ENCODE measurements at places on chromosomes 3 and 15. TPM values are rescaled to one million over a fixed set of nuclear protein-coding genes. Genes with fewer than 3 reads are reported as not detected.
A peak's percentile ranks its signal among the peaks of the same experiment; 100 is the strongest.

Gene SUSD5
- 13.3 TPM for total RNA-seq

Gene RTP3
- not detected for total RNA-seq

Gene DUOX1
- total RNA-seq: 0.77 TPM

Gene TMEM40
- 1.4 TPM for total RNA-seq

Gene CD96
- 0.93 TPM for total RNA-seq

DNA sequence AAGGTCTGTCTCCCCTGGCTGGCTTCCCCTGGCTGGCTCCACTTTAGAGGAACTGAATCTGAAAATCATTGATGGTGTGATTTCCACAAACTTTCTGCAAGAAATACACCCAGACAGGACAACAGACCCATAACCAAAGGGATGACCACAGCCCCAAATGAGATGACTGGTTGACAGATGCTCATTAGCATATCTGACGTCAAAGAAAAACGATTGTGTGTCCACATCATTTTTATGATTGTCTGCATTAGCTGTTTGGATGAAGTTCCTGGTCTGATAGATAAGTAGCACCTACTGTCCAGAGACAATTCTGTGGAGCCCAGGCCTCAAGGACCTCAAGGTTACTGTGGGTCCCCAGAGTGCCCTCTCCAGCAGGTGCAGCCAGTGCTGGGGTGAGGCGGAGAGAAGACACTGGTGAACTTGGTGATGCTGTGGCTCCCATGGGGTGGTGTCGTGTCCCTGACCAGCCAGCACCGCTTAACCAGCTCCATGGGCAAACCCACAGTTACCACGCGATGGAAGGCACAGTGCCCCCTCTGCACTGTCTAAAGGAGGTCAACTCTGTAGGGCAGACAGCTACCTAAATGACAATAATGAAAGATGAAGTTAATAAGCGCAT lies 127.4 kb downstream of the NSMCE3 start:
- no peak for DNase-seq

DNA sequence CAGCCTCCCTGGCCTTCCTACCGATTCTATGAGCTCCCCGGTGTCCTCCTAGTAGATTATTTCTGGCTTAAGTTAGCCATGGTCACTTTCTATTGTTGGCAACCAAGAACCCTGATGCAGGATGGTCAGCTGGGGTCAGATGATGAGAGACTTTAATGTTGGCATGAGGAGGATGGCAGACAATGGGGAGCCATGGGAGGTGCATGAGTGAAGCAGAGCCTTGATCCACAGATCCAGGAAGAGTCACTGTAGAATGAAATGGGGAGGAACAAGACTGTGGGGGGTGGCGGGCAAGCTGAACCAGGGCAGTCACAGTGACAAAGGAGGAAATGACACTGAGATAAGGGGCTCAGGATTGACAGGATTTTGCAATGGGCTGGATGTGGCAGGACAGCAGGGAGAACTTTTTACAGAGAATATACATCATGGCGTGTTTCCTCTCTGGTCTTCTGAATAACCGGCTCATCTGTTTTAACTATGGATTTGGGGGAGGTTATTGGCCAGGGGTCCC lies 60.9 kb downstream of the RPLP1 start:
- no peak for DNase-seq

DNA sequence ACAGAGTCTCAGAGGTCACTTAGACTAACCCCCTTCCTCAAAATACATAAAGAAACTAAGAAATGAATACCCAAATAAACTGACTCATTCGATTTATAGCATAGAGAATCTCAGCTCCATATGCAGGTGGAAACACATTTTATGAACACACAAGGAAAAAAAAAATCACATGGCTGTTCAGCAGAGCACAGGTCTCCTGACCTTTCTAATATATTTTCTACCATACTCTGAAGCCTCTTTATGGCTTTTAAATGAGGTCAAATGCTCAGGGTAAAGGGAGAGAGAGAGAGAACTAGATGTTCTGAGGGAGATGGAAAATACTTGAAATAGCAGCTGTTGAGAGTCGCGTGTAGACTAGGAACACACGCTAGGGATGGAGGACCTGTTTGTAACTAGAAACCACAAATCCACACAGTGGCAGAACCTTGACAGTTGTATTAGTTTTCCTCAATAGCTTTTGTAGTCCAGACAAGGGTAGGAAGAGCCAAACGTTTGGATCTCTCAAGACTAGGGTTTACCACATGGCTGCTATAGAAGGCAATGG lies 165.3 kb downstream of the FMN1 start:
- no peak for DNase-seq

GRCh38 chr3:143786219-143787191 lies 61.8 kb downstream of the SLC9A9 start:
- no peak for DNase-seq

- no peak for DNase-seq
These were observed 217.8 kb downstream of the SOX2 start for GRCh38 chr3:181929501-181929900.

DNA sequence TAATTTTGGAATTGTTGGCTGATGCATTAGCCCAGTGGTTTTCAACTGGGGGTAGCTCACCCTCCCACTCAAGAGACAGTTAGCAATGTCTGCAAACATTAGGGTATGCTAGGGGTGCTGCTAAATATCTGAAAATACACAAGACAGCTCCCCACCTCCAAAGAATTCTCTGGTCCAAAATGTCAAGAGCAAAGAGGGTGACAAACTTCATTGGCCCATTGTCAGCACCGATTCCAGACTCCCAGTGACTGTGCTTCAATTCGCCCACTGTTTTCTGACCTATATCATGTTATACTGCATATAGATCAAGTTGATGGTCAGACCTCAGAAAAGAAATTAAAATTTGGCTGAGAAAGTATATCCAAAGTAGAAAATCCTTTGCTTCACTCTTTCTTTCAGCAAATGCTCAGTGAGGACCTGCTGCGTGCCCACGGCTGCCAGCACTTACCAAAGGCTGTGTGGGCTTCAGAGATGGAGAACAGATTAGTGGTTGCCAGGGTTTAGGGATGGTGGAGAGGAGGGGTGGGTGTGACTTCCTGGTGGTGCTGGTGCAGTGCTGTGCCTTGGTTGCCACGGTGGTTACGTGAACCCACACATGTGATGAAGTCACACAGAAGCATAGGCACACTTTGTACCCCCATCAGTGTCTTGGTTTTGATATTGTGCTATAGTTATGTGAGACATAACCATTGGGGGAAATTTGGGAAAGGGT lies 204.0 kb downstream of the PLCL2 start:
- no peak for DNase-seq

DNA sequence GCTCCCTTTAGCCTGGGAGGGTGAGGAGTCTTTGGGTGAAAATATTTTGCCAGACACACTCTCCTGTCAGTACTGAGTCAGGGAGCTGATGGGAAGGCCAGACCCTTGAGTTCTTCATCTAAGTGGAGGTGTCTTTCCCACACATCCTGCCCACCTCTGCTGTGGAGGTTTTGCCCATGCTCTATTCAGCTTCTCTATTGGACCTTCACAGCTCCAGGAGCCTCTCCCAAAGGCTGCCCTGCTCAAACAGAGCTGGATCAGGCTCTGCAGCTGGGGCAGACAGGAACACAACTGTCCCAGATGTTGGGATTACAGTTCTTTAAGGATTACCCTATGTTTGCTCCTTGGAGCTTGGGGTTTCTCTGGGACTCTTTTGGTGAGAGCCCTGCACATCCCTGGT lies 77.9 kb downstream of the SPSB4 start:
- no peak for DNase-seq

DNA sequence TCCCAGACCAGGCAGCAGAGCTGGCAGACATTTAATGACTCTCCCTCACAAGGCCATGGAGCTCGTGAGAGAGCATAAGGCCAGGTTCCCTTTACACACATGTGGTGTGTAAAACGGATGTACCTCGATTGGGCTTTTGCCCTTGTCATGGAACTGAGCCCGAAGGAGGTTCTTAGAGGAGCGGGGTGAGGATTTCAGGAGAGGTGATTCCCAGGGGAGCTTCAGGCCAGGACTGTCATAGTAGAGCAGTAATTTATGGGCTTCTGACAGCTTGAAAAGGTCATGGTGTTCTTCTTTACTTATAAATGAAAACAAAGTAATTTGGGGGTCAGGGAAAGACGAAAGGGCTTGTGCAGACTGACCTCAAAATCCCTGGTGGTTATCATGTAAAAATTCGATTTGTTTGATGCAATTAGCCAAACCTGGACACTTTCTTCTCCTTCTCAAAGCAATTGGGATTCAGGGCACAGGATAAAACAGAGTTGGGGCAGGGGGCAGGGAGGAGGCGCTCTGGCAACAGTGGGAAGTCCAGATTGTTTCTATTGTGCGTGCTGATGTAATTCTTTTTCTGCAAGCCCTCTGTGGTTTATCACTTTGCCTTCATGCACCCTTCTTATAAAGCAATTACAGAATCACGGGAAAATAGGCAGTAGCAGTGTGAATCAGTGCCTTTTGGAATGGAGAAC lies 51.0 kb downstream of the CACNA1D start:
- no peak for DNase-seq

- DNase-seq: no peak
These were observed 58.1 kb upstream of the MYRIP start for GRCh38 chr3:39751286-39751685.

DNA sequence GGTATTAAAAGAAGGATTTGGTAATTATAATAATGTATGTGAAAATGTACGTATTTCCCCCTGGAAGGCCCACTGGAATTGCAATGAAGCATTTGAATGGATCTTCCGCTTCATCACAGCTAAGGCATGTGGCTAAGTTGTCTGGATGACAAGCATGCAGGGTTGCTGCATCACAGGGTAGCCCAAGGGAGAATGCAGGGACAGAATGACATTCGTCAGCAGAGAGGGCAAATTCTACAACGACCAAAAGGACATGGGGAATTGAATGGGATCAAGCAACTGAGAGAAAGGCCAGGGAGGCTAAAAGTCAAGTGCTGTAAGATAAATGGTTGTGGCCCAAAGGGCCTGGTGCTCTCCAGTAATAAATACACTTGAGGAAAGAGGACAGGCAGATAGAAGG lies 95.4 kb downstream of the ISL2 start:
- DNase-seq: no peak

GRCh38 chr3:146138902-146139301 lies 22.1 kb downstream of the PLOD2 start:
- DNase-seq: no peak

- DNase-seq: peak; percentile 6
These were observed 145.4 kb upstream of the PROK2 start for GRCh38 chr3:71930056-71930991.

GRCh38 chr15:40438712-40439111 lies 2.0 kb upstream of the BAHD1 start:
- DNase-seq: no peak

GRCh38 chr3:143548393-143548792 lies 299.9 kb downstream of the SLC9A9 start:
- DNase-seq: no peak

DNA sequence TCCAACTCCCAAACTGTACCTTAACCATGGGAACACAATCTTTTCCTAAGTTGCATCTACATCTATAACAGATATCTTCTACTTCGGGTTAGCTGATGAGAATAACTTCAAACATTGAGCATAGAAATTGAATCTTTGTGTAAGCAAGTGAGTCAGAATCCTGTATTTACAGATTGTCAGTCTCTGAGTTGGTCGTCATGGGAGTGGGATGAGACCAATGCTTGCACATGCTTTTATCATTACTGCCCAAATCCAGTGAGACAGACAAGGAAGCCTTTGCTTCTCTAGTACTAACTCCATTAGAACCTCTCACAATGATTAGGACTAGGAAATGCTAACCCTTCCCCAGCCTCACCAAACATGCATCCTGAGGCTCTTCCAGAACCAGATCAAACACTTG lies 587.1 kb upstream of the ZNF717 start:
- DNase-seq: no peak

DNA sequence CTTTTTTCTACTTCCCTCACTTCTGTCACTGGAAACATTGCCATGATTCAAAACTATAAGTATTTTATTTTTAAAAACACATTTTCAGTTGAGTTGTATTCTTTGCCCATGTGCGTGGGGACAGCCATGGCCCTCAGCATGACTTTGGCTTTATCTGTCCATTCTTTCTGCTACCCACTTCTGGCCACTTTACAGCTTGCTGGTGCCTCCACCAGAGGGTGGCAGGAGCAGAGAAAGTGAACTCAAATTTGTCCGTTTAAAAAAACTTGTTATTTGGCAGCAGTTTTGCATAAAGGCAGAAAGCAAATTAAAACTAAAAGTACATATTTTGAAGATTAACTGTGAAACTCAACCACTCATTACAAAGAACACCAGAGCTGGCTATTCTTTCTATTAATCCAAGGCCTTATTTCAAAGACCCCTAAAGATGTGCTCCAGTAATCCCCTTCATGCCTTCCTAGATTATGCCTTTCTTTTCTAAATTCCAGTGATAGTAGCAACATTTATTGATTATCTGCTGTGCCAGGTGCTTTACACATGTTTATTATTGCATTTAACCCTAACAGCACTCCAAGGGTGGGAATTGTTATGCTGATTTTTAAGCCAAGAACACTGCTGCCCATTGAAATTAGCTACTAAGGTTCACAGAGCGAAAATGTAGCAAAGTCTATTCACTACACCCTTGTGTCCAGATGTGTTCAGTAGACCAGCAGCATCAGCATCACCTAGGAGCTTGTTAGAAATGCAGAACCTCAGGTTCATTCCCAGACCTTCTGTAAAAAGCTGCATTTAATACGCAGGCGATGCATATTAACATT lies 134.8 kb downstream of the THRB start:
- no peak for DNase-seq

DNA sequence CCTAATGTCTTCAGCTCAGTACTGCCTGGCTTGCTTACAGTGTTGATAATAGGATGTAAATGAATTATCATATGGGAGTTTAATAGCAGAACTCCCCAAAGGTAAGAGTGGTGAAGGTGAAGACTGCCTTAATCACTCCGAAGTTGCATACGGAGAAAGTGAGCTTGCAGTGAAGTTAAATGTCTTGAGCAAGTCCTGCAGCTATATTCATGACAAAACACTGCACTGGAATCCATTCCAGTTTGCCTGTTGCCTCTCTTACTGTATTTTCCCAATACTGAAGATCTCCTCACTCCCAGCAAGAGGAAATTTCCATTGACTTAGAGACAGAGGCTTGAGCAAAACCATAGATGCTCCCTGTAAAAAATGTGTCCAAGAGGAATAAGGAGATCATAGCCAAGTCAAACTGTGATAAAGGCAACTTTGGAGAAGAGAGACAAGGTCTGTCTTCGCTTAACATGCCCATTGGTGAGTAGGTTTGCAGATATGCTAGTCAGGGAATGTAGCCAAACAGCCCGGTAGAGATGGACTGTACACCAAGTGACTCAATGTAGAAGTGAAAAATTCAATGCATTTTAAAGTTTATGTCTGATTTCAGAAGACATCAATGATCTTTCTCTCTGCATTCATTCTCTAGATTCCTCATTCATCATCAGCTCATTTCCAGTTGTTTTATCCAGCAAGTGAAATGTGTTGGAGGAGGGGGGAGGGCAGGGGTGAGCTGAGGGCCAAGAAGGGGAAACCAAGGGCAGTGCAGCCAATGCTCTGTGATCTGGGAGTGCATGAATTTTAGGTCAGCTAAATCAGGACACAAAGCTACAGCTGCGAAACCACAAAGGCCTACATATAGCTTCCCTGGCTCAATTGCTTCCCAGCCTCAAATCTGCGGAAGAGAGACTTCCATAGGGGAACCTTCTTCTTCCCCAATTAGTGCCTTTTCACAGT lies 667.1 kb upstream of the NR2F2 start:
- no peak for DNase-seq

GRCh38 chr15:71807125-71807629 lies 3.2 kb upstream of the NR2E3 start:
- DNase-seq: no peak

Measured in dorsolateral prefrontal cortex (tissue), 122 donors.